ENCODE measurements at places on chromosomes 3 and 15. TPM values are rescaled to one million over a fixed set of nuclear protein-coding genes. Genes with fewer than 3 reads are reported as not detected.
A peak's percentile ranks its signal among the peaks of the same experiment; 100 is the strongest.

DNA sequence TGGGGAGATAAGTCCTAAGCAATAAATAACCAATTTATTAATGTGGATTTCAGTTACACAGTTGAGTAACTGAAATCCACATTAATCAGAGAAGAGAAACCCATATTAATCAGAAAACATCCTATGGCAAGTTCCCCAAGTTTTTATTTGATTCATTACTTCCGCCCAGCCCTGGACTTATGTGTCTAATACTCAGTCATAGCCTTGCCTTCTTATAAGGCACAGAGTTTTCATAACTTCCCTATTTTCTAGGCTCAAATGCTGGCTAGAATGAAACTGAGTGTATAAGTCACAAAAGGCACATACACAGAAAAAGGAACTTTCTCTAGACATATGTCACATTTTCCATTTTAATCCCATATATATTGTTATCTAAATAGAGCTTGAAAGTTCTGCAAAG is 28.8 kb downstream of the CD47 start:
- DNase-seq: no peak

Gene SETD2
- polyA plus RNA-seq: 64.3 TPM

Gene NEK10
- 2.1 TPM for polyA plus RNA-seq

DNA sequence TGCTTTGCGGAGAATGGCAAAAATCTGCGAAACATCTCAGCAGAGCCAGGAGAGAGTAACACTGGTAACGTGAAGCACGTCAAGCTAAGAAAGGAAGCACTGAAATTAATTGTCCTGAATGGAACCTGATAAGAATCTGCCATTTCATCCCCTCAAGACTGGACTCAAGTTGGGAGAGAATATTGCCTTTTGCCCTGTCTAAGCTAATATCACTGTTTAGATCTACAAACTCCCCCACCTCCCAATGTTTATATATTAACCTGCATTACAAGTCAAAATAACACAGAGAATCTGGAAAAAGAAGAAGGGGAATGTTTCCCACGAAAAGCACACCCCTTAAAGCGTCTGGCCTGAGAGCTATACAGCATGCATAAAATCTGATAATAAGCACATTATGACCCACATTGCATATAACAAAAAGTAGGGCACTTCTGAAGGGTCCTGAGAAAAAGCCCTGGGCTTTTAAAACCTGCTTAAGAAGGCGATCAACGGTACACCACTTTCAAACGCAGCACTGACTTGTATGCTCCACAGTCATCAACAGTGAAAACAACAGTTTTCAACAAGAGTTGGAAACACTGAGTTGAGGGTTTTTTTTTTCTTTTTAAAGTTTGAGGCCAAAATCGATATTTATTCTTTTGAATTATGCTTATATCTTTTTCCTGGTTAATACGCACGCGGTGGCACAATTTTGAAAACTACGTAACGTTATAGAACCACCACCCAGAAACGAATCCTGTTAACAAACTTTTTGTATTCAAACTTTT is 1.4 kb upstream of the KAT2B start:
- no peak for DNase-seq

Gene MASP1
- polyA plus RNA-seq: 7.7 TPM

DNA sequence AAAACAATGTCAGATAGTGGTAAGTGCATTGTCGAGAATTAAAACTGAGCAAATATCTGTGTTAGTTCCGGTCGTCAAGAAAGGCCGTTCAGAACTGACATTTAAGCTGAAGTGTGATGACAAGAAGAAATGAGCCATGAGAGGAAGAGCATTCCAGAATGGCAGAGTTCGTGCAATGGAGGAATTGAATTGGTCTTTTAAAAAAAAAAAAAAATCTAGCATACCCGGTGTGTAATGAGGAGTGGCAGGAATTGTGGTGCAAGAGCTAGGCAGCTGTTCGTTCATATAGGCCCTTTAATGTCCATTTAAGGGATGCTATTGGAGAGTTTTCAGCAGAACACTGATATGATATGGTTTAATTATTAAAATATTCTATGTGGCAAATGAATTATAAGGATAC is 2.6 kb upstream of the GBE1 start:
- DNase-seq: no peak

Gene RFX7
- polyA plus RNA-seq: 24.3 TPM

DNA sequence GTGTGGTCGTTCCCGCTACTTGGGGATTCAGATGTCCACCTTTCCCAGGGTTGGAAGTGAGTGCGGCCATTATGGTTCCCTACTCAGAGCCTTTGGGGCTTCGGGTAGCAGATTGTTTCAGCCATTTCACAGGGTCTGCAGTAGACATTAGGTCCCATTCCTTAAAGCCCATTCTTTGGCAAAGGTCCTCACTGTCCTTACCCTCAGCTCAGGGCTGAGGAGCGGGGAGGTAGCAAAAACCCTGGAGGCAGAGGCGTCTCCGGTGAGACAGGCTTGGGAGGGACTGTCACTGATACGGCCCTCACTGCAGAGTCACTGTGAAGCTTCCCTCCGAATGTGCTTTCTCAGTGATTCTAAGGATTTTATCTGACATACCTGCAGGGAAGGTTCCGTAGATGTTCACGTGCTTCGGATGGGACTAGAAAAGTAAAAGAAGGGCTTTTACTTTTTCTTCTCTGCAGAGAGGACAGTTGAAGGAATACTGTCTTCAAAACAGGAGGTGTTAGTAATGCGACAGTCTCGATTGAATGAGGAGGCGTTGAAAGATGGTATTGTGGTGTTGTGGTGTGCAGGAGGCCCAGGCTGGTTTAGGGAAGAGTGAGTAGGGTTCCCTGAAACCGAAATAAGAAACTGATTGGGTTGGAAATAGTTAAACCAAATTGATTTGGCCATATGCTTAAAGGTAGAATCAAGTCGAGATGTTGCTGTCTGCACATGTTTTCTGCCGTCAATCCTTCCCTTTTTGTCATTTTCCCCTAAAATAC is 630 bp downstream of the ATP6V1A start:
- DNase-seq: no peak

DNA sequence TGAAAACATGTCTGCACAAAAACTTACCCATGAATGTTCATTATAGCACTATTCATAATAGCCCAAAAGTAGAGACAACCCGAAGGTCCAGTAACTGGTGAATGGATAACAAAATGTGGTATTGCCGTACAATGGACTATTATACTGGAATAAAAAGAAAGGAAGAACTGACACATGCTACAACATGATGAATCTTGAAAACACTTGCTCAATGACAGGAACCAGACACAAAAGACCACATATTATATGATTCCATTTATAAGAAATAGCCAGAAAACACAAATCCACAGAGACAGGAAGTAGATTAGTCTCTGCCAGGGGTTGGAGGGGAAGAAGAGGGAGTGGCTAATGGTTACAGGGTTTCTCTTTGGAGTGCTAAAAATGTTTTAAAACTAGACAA is 18.3 kb downstream of the SHC4 start:
- DNase-seq: no peak

- DNase-seq: no peak
Measured at GRCh38 chr3:16842272-16843270, 42.2 kb upstream of the PLCL2 start.

DNA sequence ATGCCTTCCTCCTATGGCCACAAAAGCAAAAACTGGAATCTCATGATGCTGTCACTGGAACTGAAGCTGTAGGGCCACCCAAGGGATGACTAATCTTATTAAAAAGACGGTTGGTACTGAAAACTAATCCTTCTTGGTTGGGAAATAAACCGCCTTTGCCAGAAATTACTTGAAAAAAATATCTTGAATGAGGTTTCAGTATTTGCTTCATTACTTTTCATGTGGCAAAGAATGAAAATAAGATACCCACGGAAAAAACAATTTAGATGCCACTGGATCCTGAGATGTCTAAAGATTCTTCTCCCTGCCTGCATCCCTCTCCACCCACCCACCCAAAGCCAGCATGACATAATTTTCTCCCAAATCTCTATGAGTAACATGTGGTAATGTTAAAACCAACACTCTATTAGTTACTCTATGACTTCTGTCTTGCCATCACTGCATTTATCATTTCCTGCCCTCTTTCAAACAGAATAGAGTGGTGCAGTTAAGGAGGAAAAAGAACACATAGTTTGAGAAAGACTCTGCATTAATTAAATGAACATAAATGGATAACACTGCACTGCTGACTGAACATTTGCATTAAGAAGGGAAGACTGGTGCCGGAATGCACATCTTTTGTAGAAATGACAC is 111.8 kb upstream of the DPH6 start:
- DNase-seq: no peak

Gene TMEM212
- polyA plus RNA-seq: 0.10 TPM

Gene SLMAP
- polyA plus RNA-seq: 37.0 TPM

DNA sequence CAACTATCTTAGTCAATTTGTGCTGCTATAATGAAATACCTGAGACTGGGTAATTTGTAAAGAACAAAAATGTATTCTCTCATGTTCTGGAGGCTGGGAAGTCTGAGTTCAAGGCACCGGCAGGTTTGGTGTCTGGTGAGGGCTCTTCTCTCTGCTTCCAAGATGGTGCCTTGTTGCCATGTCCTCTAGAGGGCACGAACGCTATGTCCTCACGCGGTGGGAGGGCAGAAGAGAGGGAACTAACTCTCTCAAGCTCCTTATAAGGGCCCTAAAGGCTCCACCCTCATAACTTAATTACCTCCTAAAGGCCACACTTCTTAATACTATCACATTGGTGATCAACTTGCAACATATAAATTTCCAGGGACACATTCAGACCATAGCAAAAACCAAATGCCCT is 108.4 kb downstream of the ADAMTSL3 start:
- no peak for DNase-seq

GRCh38 chr3:113035387-113035982 is 44.7 kb downstream of the GTPBP8 start:
- DNase-seq: peak; percentile 33

DNA sequence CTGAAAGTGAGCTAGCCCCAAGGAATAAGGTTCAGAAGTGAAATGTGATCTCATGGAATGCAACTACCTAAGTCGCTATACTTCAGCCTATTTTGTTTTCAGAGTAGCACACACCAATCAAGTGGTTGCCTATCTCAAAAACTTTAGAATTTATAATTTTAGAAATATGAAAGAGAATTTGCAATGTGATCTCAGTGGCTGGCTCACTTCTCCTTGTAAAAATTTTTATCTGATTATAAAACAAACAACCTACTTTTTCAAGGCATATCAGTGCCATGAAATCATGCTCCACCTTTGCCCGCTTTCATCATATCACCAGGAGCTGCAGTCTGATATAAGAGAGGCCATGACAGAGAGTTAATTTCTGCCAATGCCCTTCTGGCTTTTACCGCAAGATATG is 47.3 kb downstream of the CLDN11 start:
- DNase-seq: no peak

Gene ZNF660
- 11.1 TPM for polyA plus RNA-seq

- no peak for DNase-seq
Measured at GRCh38 chr3:17936736-17937480, 194.5 kb upstream of the TBC1D5 start.

Gene LXN
- 27.5 TPM for polyA plus RNA-seq

Gene B3GNT5
- polyA plus RNA-seq: 25.4 TPM

Gene P2RY14
- polyA plus RNA-seq: 1.1 TPM

- DNase-seq: no peak
Measured at GRCh38 chr3:158506456-158506855, 64.5 kb upstream of the MLF1 start.

DNA sequence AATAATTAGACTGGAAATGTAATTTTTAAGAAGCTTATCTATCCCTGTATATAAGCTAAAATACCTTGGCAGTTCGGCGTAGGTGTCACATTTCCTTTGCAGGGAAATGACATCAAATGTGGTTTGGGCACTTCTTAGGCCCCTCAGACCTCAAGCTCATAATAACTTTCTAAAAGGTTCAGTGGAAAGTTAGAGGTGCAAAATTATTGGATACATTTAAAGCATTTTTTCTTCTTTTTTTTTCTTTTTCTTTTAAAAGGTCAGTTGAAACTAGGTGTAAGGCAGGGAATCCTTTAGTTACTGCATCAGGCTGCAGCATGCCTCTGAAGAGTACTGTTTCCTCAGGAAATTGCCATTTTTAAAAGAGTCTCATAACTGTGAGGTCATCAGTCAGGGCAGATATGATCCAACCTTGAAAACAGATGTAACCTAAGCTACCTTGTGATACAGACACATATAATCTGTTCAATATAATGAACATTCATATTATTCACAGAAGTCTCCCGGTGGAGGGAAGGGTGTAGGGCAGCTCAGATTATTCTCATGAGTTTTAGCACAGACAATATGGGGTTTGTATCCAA is 4.8 kb downstream of the SACM1L start:
- no peak for DNase-seq

DNA sequence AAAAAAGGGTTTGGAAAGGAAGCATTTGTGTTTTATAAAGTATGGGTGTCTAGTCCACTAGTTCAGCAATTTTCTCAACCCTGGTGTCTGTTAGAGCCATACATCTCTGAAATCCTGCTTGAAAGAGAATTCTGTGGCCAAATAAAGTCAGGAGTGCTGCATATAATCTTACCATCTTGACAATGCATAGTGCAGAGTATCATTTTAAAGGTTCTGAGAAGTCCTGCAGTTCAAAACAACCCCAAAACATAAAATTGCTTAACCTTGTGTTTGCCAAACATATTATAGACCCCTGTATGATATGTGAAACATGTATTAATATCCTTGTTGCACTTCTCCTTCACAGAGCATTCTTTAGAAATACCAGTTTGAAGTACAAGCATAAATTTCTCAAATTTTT is 191.3 kb downstream of the THSD4 start:
- DNase-seq: no peak

DNA sequence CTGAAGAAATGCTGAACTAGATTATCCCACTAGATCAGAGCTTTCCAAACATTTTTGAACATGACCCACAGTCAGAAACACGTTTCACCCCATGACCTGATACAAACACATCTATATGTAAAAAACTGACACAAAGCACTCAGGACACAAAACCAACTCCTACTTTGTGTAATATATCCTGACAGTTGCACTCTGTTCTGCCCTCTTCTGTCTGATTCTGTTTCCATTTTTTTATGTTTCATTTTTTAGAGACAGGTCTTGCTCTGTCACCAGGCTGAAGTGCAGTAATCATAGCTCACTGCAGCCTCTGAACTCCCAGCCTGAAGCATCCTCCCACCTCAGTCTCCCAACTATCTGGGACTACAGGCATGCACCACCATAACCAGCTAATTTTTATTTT is 15.8 kb upstream of the RFTN1 start:
- no peak for DNase-seq

- no peak for DNase-seq
Measured at GRCh38 chr15:34754171-34754601, 612 bp downstream of the GJD2 start.

GRCh38 chr3:151372063-151372820 is 12.3 kb downstream of the P2RY12 start:
- DNase-seq: no peak

DNA sequence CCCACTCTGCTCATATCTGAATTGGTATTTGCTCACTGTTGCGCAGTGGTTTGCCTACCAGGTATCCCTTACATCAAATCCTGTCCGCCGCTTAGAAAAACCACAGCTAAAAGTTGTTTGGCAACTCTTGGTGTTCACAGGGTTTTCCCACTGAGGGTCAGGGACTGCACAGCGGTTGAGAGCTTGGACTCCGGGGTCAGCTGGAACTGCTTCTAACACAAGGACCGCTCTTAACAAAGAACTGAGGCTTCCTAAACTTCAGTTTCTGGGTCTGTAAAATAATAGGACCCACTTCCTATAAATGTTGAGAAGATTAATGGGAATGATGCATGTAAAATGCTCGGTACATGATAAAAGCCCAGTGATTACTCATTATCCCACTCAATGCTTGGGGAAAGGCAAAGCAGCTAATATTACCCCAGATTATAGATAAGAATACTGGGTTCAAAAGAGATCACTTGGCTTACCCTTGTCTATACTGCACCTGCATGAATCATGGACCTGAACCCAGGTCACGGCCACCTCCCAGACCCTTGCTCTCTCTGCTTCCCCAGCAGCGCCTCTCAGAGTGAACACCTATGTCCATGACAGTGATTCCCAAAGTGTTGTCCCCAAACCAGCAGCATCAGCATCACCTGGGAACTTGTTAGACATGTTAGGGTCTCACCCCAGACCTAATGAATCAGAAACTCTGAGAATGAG is 36.1 kb downstream of the LIPC start:
- DNase-seq: no peak

Measured in left renal pelvis (tissue), 4 donors.